ENCODE measurements at places on chromosomes 11 and 22.

DNA sequence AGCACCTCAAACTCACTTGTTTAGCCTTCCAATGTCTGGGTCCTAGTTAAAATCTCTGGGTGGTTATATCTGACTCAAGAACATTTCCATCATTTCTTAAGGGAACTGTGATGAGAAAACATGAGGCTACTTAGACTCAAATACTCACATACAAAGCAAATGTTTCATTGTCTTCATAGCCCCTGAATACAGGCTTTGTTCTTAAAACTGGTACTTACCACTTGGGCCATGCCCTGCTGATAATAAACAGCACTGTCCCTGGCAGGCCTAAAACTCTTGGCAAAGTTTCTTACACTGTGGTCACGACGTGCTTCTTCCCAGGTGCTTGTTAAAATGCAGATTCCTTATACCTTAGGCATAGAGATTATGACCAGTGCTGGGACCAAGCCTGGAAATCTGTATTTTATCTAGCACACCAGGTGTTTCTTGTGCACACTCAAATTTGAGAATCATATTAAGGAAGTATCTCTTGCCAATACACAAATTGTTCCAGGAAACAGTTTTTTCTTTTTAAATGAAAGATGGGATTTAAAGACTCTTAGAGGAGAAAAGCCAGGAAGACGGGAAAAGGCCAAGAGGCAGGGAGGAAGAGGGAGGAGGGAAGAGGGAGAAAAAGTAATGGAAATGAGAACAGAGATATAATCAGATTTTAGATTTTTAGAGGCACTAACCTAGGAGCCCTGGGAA, 287.9 kb upstream of the MPPED2 start:
- DNase-seq, result no peak

GRCh38 chr11:19868281-19868821, 155.7 kb downstream of the NAV2 start:
- DNase-seq, result no peak

DNA sequence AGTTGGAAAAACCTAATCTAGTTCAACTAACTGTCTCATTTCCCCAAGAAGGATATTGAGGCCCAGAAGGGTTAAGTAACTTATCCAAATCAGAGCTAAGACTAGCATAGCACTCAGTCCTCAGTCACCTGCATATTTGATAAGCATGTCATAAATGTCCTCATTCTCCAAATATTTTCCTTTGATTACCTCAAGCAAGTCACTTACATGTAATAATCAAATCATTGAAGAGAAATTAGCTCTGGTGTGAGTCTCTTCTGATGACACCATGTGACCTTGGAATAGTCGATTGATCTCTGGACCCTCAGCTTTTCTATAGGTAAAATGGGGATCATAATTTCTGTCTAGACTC, 48.8 kb upstream of the PICALM start:
- no peak for DNase-seq

DNA sequence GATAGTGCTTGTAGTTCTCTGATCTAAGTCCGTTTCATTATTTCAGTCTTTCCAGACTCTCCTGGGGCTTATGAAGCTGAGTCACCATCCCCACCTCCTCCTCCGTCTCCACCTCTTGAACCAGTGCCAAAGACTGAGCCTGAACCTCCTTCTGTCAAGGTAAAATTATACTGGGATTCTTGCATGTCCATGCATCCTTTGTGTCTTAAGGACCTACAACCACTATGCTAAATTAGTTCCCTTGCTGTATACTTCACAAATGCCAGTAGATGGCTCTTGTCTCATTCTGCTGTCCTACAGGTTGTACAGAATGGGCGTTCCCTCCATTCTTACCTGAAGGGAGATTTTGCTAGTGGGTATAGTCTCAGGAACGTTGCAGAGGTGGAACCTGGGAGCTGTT, 42.2 kb downstream of the POLD3 start:
- no peak for DNase-seq
